Fibroblast of pulmonary artery (primary cell): ENCODE measurements at places on chromosomes 5 and 9.

DNA sequence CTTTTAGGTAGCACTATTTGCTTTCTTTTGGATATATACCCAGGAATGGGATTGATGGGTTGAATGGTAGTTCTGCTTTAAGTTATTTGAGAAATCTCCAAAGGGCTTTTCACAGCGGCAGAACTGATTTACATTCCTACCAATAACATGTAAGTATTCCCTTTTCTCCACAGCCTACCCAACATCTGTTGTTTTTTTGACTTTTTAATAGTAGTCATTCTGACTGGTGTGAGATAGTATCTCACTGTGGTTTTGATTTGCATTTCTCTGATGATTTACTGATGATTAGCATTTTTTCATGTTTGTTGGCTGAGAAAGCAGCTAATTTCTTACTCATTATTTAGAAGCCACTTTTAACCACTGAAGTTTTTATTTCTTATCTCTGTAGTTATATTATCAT is 221.1 kb upstream of the ACTBL2 start:
- no peak for DNase-seq

DNA sequence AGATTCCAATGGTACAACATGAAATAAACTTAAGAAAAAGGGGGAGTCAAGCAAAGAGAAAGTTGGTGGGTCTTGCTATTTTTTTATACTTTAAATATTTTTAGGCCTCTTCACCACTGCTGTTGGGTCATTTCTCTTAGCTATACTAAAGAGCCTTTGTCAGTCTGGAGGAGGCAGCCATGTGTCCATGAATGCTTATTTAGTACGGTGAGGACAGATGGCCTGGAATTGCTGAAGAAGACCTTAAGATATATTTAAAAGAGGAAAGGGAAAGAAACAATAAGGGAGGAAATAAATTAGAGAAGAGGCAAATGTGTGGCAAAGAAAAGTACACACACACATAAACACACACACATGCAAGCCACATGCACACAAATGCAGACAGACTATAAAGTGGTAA is 560.5 kb upstream of the MEF2C start:
- DNase-seq, result no peak

DNA sequence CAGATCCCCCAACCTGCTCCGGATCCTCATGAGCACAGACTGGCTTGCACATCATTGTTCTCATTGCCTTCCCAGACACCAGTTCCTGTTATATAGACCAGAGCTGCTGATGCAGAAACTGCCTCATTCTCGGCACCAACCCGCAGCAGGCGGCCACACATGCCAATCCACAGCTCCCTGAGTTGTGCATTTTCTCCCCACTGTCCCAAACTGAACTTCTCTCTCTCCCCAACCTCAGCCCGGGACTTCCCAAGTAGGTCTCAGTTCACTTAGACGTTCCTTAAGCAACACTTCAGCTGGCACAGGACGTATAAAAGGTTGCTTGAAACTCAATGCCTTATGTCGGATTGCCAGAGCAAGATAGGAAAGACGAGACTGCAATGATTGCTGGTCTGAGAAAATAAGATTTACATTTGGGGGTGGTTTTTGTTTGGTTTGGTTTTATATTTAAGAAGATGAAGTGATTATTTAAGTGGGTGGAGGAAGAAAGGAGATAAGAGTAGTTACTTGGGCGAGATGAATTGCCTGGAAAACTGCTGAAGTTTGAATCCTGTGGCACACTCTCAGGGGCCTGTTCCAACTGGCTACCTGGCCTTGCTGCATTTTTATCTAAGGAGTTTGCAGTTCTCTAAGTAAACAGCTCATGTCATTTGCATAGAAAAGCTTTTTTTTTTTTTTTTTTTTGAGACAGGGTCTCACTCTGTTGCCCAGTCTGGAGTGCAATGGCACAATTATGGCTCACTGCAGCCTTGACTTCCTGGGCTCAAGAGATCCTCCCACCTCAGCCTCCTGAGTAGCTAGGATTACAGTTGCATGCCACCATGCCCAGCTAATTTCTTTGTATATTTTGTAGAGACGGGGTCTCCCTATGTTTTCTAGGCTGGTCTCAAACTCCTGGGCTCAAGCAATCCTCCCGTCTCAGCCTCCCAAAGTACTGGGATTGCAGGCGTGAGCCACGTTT is 155.4 kb downstream of the GOLPH3 start:
- DNase-seq, result no peak

DNA sequence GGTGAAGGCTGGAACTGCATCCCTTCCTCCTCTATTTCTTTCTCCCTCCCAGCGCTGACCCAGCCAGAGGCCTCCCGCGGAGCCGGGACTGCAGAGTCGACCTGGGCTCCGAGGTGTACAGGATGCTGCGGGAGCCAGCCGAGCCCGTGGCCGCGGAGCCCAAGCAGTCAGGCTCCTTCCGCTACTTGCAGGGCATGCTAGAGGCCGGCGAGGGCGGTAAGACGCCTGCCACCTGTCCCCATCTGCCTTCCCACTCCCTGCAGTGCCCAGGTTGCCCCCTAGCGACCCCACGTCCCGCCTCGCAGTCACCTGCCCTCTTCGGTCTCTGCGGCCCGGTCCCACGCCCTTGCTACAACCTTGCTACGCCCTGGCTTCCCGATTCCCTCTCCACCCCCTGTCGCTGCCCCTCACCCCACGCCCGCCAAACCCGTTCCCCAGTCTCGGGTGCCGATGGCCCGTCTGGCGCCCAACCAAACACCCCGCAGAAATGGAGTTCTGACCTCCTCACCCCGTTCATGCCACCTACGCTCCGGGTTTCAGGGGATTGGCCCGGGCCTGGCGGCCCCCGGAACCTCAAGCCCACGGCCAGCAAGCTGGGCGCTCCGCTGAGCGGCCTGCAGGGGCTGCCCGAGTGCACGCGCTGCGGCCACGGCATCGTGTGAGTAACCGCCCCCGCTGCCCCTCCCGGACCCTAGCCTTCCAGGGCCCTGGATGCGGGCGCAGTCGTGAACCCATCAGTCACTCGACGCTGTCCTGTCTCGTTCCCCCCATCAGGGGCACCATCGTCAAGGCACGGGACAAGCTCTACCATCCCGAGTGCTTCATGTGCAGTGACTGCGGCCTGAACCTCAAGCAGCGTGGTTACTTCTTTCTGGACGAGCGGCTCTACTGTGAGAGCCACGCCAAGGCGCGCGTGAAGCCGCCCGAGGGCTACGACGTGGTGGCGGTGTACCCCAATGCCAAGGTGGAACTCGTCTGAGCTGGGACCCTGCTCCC is 14.1 kb downstream of the PDLIM4 start:
- DNase-seq, result no peak

DNA sequence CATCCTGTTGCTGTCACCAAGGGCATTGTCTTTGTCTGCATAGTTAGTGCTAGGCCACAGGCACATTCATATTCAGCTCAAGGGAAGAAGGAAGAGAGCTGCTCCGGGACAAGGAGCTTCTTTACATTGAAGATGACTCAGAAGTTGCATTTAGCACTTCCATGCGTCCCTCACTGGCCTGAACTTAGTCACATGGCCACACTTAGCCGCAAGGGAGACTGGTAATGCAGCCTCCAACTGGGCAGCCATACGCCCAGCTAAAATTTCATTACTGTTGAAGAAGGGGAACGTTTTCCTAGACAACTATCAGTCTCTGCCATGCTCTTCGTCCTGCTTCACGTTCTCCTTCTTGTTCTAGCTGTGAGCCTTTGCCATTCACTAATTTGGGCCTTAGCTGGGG is 20.0 kb downstream of the ACTL7B start:
- no peak for DNase-seq
